Effector memory CD4-positive, alpha-beta T cell (primary cell): ENCODE measurements at places on chromosomes 2 and 18.

GRCh38 chr2:175180701-175181103, 808 bp downstream of the ATP5MC3 start:
- peak; percentile 25 for DNase-seq

- DNase-seq: no peak
Observed at GRCh38 chr2:170310876-170311502, 133.0 kb downstream of the MYO3B start.

DNA sequence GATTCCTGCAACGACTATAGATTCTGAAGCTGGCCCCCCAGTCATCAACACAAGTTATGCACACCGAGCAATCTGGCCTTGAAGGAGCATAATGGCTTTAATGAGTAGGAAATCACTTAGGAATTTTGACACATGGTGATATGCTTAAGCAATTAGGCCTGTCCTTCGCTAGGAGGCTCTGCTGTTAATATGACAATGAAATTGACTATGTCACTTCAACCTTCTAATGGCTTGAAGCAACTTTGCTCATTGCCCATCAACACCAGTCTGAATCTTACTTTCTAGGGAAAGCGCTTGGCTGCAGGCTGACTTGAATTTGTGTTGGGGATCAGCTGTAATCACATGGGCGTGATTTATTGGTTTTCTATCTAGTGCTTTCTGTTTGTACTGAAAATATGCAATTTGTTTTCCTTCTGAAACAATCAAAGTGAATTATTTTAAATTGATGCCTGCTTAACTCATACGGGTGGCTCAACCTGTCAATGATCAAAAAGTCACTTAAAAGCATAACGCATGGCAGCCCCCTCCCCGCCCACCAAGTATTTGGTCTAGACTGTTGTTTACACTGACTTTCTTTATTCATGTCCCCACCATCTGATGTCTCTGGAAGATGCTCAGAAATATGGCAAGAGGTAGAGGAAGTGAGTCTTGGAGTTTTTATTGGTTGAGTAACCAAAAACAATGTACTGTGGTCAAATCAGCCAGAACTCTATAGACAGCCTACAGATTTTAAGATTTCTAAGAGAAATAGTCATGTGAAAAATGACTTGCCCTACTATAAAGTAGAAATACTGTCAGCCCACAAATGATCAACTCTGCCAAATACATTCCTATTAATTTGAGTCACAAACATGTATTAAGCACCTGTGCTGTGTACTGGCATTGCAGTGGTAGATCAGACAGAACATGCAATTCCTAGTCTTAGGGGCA, 344.9 kb downstream of the RBM43 start:
- DNase-seq: no peak

DNA sequence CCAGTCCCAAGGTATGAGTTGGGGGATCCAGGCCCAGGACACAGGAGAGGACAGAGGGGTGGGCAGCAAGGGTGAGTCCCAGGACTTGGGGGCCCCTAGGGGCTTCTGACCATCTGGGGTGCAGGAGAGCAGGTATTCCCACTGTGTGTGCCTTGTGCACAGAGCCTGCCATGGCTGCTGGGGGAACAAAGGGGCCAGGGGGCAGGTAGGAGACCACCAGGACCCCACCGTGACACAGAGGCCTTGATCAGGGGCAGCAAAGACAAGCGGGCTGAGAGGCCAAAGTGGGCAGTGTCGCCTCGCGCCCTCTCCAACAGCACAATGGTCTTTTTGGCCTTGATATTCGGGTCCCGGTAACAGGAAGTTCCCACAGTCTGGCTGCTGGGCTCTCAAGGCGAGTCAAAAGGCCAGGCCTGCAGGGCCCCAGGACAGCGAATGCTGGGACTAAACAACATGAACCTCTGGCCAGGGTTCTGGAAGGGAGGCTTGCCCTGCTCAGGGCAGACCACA, 12.3 kb upstream of the GPR17 start:
- DNase-seq: no peak

DNA sequence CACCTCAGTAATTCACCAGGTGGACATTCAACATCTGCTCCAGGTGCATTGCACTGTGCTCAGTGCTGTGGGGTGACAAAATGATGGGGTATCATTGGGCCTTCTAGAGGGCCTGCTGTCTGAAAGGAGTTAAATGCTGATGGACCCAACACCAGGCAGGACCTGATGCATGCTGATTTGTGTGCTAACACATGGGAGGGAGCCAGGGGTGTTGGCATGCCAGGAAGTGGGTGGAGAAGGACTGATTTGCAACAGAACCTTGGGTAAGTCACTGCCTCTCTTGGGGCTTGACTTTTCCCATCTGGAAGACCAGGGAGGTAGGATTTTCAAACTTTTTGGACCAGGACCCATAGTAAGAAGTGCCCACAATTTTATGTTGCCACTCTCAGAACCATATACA, 57.9 kb upstream of the CXCR4 start:
- no peak for DNase-seq

DNA sequence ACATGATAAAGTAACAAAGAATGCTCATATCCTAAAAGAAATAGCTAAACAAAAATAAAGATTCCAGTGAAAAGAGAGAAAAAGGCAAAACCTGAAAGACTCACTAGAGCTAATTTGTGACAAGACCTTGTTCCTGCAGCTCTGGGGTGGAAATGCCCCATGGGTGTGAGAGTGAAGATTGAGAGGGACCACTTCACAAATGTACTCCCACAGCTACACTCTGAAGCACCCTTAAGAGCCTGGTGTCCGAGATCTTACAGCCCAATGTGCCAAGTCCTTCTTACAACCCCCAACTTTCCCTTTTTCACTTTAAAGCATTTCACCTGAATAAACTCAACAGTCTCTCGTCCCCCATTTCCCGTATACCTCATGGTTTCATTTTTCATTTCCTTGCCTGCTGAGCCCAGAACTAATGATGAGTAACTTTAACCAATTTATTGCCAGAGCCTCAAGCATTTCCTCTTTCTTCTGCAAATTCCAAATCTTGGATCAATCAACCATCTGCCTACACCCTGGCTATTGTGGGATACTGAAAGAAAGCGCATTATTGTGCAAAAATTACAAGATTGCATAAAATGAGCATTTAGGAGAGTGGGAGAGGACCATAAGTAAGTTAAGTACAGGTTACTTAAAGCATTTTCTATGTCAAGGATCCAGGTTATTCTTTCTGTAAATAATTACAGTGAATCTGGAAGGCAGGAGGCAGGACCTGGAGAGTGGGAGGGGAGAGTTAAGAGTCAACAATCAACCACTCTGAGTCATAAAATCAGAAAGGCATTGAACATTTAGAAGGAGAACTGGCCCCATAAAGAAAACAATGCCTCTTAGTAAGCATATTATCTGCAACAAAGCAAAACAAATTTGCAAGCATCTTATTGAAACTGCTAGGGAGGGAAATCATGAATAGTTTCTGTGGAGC, 804.4 kb upstream of the CELF4 start:
- DNase-seq: no peak

DNA sequence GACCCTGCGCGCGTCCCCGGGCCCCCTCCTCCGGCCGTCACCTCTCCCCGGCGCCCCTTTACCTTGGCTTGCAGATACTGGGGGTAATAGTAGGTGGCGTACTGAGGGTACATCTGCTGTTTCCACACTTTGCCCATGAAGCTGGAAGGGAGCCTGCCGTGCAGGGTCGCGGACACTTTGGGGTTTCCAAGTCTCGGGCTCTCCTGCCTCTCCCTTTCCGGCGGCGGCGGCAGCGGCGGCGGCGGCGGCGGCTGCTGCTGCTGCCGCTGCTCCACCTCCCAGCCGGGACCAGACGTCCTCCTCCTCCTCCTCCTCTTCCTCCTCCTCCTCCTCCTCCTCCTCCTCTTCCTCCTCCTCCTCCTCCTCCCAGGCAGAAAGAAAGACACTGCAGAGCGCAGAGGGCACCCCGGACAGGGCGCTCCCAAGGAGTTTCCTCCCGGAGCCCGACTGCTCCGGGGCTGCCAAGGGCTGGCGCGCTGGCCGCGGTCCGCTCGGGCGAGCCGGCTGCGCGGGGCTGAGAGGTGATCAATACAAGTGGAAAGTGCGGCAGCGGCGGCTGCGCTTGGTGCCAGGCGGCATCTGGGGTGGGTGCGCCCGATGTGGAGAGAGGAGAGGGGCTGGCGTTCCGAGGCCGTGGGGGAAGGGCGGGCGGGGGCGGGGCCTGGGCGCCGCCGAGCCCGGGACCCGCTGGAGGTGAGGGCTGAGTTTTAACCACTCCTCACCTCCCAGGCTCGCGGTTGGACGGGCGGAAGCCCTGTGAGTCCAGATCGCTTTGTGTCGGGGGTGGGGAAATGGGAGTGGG, at the start of gene RBMS1:
Gene RBMS1 (minus strand): TSS at position 581 of the 802 bp plus-strand sequence. CDS start 444 bp downstream, at position 137.
- DNase-seq: peak; percentile 39

GRCh38 chr2:191264647-191265081, 19.5 kb downstream of the MYO1B start:
- DNase-seq: no peak

GRCh38 chr2:52017646-52018235, 985.8 kb upstream of the NRXN1 start:
- DNase-seq: no peak

DNA sequence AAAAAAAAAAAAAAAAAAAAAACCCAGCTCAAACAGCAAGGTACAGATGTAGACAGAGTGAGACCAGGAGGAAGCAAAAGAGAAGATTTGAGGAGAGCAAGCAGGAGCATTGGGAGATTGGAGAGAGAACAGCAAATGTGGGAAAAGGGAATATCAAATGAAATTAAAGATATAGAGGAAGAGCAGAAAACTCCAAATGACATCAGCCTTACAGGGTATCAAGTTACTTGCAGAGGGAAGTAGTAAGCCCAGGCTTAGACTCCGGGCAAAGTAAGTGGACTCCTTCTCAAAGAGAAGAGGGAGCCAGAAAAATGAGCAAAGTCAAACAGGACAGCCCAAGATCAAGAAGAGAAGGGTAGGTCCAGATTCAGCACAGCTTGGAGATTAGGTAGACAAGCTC, 93.3 kb upstream of the PPP1CB start:
- no peak for DNase-seq

- DNase-seq: no peak
Observed at GRCh38 chr2:239716009-239716408, 309.1 kb downstream of the NDUFA10 start.

DNA sequence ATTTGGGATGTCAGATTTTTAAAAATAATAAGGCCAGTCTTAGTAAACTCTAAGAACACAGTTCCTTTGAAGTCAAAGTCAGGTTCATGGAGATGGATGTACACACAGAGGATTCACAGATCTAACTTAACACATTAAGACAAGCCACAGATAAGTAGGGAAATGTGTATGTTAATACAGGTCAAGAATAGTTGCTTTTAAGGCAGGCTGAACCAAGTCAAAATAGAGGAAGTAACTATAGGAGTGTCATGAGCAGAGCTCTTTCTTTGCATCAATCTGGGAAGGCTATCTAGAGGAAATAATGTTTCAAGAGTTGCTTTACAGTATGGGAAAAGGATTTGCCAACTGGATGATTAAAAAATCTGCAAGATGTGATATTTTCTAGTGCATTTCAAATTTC, 128.0 kb upstream of the FBXO11 start:
- DNase-seq: no peak

- DNase-seq: no peak
Observed at GRCh38 chr2:49719241-49719640, 564.9 kb upstream of the FSHR start.

DNA sequence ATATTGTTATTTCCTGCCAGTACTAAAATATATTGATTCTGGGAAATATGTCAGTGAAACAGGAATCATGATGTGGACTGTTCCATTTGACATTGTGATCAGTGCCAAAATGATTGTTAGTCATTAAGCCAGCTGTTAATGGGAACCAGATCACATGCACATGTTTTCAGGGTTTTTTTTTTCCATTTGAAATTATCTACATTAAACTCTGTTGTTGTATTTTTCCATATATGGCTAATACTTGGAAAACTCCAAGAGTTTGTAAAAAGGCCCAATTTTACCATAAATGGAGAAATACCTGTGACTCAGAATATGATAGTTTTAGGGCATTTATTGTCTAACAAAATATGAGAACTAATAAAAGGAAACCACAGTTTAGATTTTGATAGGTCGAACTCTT, 13.4 kb downstream of the ITGAV start:
- no peak for DNase-seq

DNA sequence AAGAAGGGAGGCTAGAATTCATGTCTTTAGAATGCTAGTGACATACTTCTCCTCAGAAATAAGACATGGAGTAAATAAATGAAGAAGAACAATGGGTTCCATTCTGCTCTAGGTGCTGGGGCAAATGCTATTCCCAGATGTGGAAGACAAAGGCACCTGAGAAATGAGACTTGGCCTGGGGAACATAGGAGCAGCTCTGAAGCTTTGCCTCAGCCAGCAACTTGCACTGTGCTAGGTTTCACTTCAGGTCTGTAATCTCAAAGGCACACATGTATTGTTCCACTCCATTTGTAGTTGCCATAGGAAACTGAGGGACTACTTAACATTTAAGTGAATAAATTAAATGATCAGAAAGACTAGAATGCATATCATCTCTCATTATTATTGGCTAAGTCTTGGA, 538.9 kb upstream of the REG3G start:
- no peak for DNase-seq

- no peak for DNase-seq
Observed at GRCh38 chr18:10017043-10017442, 103.2 kb downstream of the VAPA start.

- no peak for DNase-seq
Observed at GRCh38 chr2:7022492-7023385, 105.5 kb downstream of the RNF144A start.

DNA sequence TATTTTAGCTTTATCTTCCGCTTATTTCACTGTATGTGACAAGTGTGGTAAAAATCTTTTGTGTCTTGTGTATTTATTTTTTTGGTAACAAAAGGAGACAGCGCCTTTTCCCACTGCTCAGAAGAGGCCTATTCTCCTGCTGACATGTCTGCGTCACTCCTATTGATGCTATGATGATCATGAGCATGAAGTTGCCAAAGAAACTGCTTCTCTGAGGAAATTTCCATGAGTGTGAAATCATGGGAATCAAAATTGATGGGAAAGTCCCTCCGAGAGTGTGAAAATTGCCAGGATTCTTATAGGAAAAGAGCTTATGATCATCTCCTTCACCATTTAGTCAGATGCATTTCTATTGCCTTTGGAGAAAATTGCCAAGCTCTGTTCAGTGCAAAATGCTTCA, 36.5 kb upstream of the DARS1 start:
- no peak for DNase-seq

DNA sequence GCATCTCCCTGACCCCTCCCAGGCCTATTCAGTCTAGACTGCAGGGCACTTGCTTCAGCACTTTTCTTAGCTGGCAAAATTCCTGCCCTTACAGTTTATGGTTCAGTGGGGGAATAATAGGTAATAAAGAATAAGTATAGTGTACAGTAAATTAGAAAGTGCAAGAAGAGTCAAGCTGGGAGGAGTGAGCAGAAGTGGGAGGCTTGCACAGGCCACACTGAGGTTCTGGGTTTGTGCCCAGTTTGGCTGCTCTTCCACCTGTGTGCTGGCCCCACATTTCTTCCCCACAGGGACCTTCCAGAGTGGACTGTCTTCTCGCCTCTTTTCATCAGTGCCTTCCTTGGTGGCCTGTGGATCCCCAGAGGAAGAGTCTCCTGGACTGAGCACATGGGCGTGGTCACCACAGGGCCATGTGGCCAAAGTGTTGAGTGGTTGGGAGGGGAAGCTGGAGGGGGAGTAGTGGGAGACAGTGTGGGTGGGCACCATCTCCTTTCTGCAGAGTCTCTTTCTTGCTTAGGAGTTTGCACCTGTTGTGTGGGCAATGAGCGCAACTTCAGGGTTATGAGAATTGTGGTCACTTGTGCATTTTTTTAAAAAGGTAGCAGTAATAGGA, 128.6 kb upstream of the ZSWIM2 start:
- no peak for DNase-seq
